Testis (tissue), 5 donors: ENCODE measurements at places on chromosomes 5 and 9. TPM values are rescaled to one million over a fixed set of nuclear protein-coding genes. Genes with fewer than 3 reads are reported as not detected.

Gene ANKDD1B
- 1.3 TPM for total RNA-seq

Gene SHC3
- 0.87 TPM for total RNA-seq

DNA sequence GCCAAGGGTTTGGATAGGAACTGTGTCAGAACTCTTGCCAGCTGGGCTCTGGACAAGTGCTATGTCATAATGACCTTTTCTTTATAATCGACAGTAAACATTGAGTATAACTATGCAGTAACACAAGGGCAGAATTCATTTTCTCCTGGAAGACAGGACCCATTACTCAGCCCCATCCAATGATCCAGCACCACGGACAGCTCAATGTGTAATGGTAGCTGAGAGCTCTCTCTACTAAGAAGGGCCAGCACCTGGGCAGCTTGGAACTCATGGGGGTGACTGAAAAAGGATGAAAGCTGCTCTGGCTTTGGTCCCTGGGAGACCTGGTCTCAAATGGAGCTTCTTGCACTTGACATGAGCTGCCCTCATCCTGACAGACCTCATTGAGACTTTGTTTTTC, 347.8 kb downstream of the TRIM32 start:
- no peaks in the 10 kb centered on the region for H3K4me1 ChIP-seq
- peak; percentile 15 for DNase-seq
- no peak overlapping the region for H3K4me3 ChIP-seq
- H3K27ac ChIP-seq: no peak overlapping the region
- no peaks in the 10 kb centered on the region for H3K36me3 ChIP-seq
- no peaks in the 10 kb centered on the region for H3K27me3 ChIP-seq

GRCh38 chr5:141668601-141669265, 13.3 kb downstream of the ARAP3 start:
- no peak overlapping the region for H3K27ac ChIP-seq
- H3K4me3 ChIP-seq: no peak overlapping the region
- H3K36me3 ChIP-seq: no peaks in the 10 kb centered on the region
- DNase-seq: no peak
- H3K27me3 ChIP-seq: no peaks in the 10 kb centered on the region

DNA sequence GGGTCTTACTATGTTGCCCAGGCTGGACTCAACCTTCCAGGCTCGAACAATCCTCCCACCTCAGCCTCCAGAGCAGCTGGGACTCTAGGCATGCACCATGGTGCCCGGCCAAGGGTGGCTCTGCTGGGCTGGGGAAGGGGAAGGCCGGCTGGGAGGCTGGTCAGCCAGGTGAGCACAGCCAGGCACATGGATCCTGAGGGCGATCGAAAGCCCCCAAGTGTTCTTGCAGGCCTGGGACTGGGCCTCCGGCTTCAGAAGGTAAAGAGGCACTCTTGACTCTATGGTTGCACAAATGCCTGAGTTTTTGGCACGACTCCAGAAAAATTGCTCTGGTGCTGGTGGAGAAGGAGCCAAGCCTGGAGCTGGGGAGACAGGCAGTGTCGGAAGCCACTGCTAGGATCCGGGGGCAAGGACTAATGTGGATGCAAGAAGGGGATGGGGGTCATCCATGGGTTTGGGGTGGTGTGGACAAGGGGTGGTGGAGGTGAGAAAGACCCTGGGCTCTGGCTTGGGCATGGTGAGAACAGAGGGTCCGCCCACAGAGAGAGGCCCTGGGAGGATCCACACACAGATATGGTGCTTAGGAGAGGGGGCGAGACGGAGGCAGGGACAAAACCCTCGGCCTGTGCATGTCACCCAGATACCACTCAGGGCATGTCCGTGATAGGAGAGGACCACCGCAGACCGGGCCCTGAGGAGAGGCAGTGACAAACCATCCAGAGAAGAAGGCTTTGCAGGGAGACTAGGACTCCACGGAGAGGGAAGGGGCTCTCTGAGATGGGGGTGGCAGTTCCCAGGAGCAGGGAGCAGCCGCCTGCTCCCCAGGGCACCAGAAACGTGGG, 51.1 kb upstream of the COL5A1 start:
- H3K4me1 ChIP-seq: no peaks in the 10 kb centered on the region
- no peak overlapping the region for H3K27ac ChIP-seq
- no peak for DNase-seq
- H3K27me3 ChIP-seq: no peaks in the 10 kb centered on the region
- no peaks in the 10 kb centered on the region for H3K36me3 ChIP-seq

GRCh38 chr5:53035868-53036381, 46.8 kb downstream of the ITGA2 start:
- no peaks in the 10 kb centered on the region for H3K4me1 ChIP-seq
- H3K4me3 ChIP-seq: no peak overlapping the region
- no peak for DNase-seq
- no peaks in the 10 kb centered on the region for H3K27me3 ChIP-seq

DNA sequence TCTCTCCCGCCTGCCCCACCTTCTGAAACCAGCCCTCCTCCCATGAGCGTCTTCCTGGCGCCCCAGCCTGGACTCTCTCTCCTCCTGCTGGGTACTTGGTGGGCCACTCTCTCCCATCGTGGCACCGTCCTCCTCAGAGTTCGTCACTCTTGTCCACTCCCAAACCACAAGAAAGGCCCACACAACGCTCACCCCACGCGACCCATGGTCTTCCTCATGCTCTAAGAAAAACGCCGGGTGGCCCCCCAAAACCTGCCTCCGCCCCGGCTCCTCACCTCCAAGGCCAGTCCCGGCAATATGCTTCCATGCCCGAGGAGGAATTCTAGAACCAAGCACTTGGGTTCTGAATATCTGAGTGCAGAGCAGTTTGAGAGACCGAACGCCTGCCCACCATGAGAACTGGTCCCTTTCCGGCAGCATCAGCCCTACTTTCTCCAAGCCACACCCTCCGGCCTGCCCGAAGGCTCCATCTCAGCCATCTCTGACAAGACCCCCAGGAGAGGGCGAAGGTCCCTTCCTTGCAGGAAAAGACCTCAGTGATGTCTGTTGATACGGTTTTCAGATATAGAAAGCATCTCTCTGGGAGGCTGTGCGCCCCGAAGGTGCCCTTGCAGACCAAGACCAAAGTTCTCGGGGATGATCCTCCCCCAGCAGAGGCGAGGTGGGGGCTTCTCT, 15.0 kb downstream of the SLC6A3 start:
- H3K36me3 ChIP-seq: no peaks in the 10 kb centered on the region
- no peaks in the 10 kb centered on the region for H3K4me1 ChIP-seq
- H3K4me3 ChIP-seq: no peak overlapping the region
- DNase-seq: no peak
